Substantia nigra (tissue), 51 donors: ENCODE measurements at places on chromosomes 12 and 14.

GRCh38 chr14:100201701-100202100, 37.2 kb upstream of the YY1 start:
- DNase-seq: no peak

- DNase-seq: no peak
These were observed 8.9 kb upstream of the TCL1B start for GRCh38 chr14:95677179-95677835.

GRCh38 chr14:104979758-104980610, 1.8 kb upstream of the AHNAK2 start:
- DNase-seq: peak; percentile 73

DNA sequence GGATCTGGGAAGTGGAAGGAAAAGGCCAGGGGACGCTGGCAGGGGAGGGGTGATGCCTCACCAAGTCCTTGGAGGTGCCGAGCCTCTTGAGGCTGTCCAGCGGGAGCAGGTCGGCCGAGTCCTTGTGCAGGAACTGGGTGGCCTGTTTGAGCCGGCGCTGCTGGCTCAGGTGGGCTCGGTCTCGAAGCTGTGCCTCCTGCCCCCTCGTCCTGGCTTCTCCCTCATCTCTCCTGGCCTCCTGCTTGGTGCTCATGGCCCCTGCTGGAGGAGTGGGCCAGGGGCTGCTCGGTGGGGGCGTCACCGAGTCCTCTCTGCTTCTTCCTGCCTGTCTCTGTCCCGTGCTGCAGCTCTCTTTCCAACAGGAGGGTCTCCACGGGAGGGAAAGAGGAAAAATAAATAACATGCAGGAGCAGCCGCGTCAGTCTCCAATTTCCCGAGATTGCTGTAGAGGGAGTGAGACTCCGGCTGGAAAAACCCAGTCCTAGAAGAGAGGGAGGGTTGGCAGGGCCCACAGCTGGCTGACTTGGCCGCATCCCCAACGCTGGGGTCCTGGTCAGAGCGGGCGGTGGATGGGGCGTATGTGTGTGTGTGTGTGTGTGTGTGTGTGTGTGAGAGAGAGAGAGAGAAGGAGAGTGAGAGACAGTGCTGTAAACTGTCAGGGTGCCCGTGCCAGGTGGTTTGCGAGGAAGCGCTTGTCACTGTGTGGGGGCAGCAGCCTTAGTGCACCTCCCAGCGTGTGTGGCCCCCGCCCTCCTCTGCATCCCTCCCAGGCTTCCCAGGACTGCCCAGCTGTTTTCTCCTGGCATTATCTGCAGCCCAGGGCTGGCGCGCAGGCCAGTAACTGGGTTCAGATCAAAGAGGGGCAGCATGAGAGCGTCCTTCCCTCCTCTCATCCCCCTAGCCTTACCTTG, at the start of gene NRIP2:
Gene NRIP2, minus strand, starts transcription at position 455 of the 911 bp plus-strand sequence. Its CDS starts 52 bp downstream, at position 403.
- DNase-seq: peak; percentile 51

DNA sequence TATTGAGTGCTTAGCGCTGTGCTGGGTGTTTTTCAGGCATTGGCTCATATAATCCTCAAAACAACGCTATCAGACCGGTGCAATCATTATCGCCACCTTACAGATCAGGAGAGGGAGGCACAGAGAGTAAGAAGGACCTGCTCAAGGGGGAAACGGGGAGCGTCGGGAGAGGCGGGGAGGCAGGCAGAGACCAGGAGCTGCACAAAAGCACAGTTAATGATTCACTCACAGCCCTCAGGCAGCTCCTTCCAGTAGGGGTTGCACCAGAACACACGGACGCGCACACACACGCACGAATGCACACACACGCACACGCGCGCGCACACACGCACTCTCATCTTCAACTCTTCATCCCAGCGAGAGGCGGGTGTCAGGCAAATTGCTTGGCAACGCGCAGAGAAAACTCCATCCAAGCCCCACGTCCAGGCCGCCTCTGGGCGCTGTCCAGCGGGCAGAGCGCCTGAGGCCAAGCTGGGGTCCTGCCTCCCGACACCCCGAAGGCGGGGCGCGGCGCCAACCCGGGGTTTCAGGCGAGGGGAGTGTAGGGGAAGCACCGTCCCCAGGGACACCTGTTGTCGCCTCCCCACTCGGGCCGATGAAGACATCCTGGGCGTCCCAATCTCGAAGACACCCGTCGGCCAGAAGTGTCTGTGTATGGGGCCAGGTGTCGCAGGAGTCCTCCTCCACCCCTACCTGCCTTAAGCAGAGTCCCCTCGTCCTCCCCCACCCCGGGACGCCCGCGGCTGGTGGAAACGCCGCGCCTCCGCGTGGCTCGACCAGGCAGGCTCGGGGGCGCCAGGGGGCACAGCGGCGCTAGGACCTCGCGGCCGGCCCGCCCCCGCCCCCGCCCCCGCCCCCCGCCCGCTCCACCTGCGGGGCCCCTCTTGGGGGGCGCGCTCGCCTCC, 35.5 kb upstream of the STON2 start:
- peak; percentile 40 for DNase-seq

DNA sequence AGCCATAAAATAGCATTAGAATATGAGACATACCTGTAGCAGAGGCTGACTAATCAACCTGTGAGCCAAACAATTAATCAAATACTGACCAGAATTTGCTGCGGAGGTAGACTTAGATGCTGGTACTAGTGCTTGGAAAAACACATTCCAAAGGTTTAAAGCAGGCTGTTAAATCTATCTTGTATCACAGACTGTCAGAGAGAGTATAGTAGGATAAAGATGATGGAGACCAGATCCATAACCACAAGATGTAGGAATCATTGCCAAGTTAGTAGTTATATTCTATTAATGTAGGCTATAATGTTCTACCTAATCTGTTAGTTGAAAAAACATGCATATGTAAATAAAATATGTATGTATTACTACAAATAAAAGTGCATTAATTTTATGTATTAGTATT, 726.2 kb downstream of the SLC6A15 start:
- no peak for DNase-seq

GRCh38 chr12:100951756-100952155, 157.2 kb downstream of the ANO4 start:
- no peak for DNase-seq

GRCh38 chr12:52060498-52061177, 9.1 kb upstream of the ATG101 start:
- no peak for DNase-seq

- DNase-seq: no peak
These were observed 4.5 kb downstream of the HCAR1 start for GRCh38 chr12:122726080-122726558.

- no peak for DNase-seq
These were observed 433.5 kb downstream of the DAD1 start for GRCh38 chr14:22155571-22155970.

DNA sequence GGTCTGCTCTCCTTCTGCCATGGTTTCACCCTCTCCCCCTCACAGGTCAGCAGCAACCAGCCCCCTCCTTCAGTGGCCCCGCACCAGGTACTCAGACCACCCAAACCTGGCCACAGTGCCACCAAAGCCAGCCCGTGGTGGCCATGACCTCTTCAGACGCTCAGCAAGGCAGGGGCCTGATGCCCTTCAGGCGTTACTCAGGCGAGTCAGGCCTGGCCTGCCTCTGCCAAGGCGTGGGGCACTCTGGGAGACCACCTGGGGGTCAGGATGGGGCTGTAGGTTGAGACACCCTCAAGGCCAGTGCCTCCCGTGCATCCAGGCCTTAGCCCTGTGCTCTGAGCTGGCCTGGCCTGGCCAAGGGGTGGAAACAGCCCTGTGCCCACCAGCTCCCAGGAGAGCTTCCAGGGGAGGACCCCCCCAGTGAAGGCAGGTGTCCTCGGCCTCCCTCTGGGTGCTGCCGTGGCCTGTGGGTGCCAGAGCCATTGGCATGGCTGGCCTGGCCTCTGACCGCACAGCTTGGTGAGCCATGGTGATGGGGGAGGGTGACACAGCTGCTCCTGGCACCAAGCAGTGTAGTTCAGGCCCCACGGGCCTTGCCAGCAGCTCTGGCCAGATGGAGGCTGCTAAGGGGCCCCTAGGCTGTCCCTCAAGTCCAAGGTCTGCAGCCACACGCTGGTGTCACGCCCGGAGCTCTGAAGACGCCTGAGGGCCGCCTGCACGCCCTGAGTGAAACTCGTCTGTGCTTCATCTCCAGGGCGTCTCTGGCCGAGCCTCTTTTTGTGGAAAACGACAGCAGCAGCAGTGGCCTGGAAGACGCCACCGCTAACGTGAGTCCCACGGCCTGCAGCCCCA, 15.1 kb downstream of the XRCC3 start:
- peak; percentile 49 for DNase-seq

DNA sequence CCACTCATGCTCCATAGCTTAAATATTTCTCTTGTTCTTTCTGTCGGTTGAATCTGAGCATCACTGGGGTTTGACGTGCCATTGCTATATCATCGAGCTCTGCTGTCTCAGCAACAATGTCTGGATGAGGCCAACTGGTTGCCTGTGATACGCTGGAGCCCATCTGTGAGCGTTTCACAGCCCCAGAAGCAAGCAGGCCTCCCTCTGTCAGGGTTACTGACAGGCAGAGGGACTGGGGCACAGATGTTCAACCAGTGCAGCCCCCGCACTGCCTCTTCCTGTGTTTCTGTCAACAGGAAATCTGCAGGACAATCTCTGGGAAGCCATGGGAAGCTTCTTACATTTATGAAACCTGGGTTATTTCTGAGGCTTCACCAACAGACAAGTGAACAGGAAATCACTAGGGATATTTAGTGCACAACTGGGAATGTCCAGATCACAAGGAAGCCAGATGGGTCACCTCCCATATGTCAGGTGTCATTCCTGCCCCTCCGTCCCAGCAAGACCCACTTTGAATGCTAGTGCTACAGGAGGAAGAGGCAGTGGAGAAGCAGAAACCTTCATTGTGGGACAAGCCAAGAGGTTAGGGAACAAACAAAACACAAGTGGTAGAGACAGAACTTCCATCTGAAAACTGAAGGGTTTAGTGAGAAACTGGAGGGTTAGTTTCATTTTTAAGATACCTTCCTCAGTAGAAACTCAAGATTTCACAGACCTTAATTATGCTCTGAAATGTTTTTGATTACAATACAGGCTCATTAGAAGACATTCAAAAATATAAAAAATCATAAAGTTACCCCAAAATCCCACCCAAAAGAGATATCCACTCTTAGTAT, 24.1 kb downstream of the DMAC2L start:
- peak; percentile 38 for DNase-seq

GRCh38 chr12:103742349-103742932, 98.6 kb downstream of the NT5DC3 start:
- DNase-seq: no peak

- DNase-seq: no peak
These were observed 13.4 kb downstream of the GABARAPL1 start for GRCh38 chr12:10226086-10226485.

DNA sequence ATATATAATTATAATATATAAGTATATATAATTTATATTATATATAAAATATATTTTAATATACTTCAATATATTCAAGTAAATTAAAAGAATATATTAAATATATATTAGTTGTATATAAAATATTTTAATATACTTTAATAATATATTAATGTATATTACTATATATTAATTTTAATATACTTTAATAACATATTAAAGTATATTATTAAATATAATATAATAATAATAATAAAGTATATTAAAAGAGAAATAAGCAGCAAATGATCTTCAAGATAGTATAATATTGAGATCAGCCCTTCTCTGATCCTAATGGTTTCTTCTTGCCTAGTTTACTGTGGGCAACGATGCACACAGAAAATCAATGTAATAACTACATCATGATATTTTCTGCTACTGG, 2.3 kb downstream of the OR4M1 start:
- no peak for DNase-seq

DNA sequence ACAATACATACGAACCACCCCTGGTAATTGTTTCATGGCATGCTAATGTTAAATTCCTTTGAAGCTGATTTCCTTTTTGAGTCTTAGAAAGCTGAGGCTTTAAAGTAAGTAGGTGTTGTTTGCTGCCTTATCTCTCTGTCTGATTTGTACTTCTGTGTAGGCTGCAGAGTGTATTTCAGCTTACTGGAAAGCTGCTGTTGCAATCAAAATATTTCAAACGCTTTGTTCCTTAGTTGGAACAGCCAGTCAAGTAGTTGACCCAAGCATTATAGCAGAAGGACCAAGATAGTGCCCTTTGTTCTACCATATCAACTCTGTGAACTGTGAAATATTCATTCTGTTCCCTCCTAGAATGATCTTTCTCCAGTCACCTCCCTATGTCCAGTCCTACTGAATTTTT, 3.1 kb downstream of the PKP2 start:
- no peak for DNase-seq

DNA sequence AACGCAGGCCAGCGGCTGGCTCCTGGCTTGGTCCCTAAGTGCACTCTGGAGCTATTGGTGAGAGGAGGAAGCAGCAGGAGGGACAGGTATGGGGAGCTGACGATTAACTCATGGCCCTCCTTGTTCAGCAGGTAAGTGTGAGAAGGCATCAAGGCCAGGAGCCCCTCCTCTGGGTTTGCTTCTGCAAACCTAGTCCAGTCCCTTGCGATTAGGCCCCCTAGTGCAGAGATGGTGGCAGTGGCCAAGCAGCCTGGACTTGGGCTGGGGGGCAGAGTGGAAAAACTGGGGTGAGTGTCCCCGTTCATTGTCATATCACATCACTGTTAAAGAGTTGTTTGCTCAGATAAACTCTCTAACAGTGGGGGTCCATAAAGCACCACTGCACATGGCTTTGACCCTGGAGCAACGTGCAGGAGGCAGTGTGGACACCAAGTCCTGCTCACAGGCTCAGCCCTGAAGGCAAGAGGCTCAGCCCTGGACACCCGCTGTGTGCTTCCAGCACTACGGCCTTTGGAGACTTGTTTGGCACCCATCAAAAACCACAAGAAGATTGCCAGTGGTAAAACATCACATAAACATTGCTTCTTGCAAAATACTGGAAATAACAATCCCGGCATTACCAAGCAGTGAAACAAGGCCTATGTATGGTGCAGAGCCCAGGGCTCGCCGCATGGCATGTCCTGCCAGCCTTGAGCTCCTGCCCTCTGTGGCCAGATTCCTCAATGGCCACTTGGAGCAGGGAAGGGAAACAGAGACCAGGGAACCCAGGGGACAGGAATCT, 184.3 kb upstream of the RTL1 start:
- no peak for DNase-seq

DNA sequence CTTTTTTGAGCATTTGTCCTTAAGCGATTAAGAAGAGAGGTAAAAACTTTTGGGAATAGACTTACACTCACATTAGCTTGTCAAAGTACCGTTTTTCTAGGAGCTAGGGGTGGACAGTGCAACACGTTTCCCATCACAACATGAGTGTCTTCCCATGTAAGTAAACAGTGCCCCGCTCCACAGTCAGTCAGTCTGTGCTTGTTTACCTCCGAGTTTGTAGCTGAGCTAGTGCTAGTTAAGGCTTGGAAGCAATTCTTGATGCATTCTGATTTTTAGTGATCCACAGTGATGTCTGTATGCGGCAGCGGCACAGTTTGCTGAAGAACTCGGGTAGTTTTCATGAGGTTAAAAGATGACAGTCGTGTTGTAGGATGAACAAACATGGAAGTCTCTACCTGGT, 941 bp downstream of the ZDHHC17 start:
- no peak for DNase-seq
